ENCODE measurements at places on chromosomes 13 and 19. TPM values are rescaled to one million over a fixed set of nuclear protein-coding genes. Genes with fewer than 3 reads are reported as not detected.

The PSG7 gene
- not detected for total RNA-seq

The GAMT gene
- total RNA-seq, result 92.5 TPM

The F7 gene
- total RNA-seq, result 0.20 TPM

The WDR62 gene
- total RNA-seq, result 0.75 TPM

The SLC1A6 gene
- total RNA-seq, result not detected

The SLC25A41 gene
- not detected for total RNA-seq

The CLDN10 gene
- not detected for total RNA-seq

The ZFP30 gene
- total RNA-seq, result 5.0 TPM

The MEX3D gene
- 17.0 TPM for total RNA-seq

The KLK14 gene
- 0.35 TPM for total RNA-seq

The RGL3 gene
- 8.4 TPM for total RNA-seq

The HIPK4 gene
- total RNA-seq, result not detected

The FUT3 gene
- total RNA-seq, result not detected

The GYS1 gene
- total RNA-seq, result 88.1 TPM

The ZNF90 gene
- 0.79 TPM for total RNA-seq

The CCDC194 gene
- total RNA-seq, result not detected

The OR10H3 gene
- not detected for total RNA-seq

The RDH8 gene
- not detected for total RNA-seq

The HSPB6 gene
- total RNA-seq, result 98.4 TPM

The NECTIN2 gene
- total RNA-seq, result 95.7 TPM

The CIC gene
- total RNA-seq, result 53.5 TPM

The TEX101 gene
- total RNA-seq, result not detected

The MEIS3 gene
- total RNA-seq, result 9.2 TPM

The ZNF569 gene
- 5.1 TPM for total RNA-seq

The ZNF99 gene
- total RNA-seq, result 0.11 TPM

The ZNF383 gene
- total RNA-seq, result 5.3 TPM

The TTC9B gene
- total RNA-seq, result not detected

The TMEM190 gene
- total RNA-seq, result not detected

The CCDC169 gene
- 0.28 TPM for total RNA-seq

The ZNF285 gene
- total RNA-seq, result 1.2 TPM

The GRK1 gene
- not detected for total RNA-seq

The DACH1 gene
- total RNA-seq, result 1.6 TPM

The FGF21 gene
- not detected for total RNA-seq

The URAD gene
- not detected for total RNA-seq

The LGI4 gene
- 42.5 TPM for total RNA-seq

The NUMBL gene
- total RNA-seq, result 28.1 TPM

The THSD8 gene
- not detected for total RNA-seq

The PGLYRP1 gene
- not detected for total RNA-seq

The YJU2 gene
- total RNA-seq, result 9.1 TPM

The METTL21C gene
- not detected for total RNA-seq

The ZNF492 gene
- total RNA-seq, result 0.08 TPM

The SLC25A30 gene
- total RNA-seq, result 32.6 TPM

The RASIP1 gene
- total RNA-seq, result 13.6 TPM

The ZNF14 gene
- 2.8 TPM for total RNA-seq

The PODNL1 gene
- 1.1 TPM for total RNA-seq

Data from right atrium auricular region (tissue), 2 donors.